ENCODE measurements at places on chromosomes 4 and X.

DNA sequence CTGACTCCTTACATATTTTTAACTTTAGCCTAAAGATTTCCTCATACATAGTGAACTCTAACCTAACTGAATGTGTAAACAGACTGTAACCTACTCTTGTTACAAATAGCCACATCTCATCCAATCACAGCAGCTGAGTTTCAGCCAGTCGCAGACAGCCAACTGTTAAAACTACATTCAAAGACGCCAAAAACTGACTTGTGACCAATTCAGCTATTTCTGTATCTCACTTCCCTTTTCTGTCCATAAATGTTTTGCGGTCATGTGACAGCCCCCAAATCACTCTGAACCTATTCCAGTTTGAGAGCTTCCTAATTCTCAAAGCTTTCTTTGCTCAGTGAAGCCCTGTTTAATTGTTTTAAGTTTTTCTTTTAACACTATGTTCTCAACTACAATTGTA lies 2731.9 kb downstream of the ARAP2 start:
- no peak for DNase-seq

DNA sequence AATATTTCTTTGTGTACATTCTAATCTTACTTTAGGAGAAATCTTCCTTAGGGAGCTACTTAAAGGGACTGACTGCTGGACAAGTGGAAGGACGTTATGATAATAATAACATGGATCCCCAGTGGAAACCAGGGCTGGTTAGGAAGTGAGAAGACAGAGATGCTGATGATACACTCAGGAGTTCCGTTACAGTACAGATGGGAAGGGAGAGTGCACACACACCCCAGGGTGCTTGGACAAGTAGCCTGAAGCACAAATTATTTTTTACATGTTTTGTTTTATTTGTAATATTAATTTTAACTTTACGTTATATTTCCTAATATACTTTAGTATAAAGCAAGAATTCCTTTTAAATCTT lies 84.1 kb downstream of the BMPR1B start:
- no peak for DNase-seq

DNA sequence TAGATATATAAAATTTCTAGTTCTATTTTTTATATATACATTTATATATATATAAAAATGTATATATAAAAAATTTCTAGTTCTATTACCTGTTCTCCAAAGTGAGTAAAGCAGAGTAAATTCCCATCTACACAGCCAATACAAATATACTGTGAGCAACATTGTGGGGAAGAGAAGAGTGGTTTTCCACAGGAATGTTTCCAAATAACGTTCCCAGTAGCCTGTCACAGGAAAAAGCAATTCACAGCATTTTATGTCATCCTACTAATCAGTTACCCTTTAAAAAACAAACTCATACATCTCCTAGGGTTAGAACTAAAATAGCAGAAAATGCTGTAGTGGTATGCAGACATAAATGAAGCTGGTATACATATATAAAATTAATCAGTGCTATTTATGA lies 44.5 kb downstream of the AASDH start:
- DNase-seq = no peak

GRCh38 chrX:108811891-108812290 lies 75.5 kb upstream of the IRS4 start:
- no peak for DNase-seq

- DNase-seq = no peak
Measured at GRCh38 chrX:112866175-112866574, 25.5 kb upstream of the AMOT start.

DNA sequence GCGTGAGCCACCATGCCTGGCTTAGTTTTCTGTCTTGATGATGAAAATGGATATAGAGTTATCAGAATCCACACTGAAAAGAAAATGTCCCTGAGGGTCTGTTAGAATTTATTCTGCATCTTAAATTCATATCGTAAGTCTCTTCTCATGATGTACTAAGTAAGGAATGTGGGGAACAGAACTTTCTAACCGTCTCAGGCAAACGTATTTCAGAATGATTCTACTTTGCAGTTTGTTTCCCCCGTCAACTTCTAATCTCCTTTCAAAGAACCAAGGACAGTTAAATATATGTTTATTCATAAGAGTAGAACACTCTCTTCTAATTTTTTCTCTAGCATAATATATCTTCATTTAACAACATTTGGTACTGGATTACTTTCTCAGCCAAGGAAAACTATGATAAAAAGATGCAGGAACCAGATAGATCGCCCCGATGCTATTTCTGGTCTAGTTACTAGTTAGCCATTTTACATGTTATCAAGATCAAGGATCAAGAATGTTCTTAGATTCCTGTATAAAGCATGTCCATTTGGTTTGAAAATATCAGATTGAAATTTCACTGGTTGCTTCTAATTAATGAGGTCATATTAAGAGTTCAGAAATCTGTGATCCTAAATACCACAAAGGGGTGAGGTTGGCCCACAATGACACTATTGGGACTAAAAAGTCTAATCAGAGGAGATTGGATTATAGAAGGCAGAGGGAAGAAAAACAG lies 49.5 kb downstream of the METTL14 start:
- no peak for DNase-seq

GRCh38 chr4:185969657-185970056 lies 99.3 kb upstream of the TLR3 start:
- no peak for DNase-seq

- no peak for DNase-seq
Measured at GRCh38 chrX:68696267-68696990, 49.0 kb downstream of the STARD8 start.

DNA sequence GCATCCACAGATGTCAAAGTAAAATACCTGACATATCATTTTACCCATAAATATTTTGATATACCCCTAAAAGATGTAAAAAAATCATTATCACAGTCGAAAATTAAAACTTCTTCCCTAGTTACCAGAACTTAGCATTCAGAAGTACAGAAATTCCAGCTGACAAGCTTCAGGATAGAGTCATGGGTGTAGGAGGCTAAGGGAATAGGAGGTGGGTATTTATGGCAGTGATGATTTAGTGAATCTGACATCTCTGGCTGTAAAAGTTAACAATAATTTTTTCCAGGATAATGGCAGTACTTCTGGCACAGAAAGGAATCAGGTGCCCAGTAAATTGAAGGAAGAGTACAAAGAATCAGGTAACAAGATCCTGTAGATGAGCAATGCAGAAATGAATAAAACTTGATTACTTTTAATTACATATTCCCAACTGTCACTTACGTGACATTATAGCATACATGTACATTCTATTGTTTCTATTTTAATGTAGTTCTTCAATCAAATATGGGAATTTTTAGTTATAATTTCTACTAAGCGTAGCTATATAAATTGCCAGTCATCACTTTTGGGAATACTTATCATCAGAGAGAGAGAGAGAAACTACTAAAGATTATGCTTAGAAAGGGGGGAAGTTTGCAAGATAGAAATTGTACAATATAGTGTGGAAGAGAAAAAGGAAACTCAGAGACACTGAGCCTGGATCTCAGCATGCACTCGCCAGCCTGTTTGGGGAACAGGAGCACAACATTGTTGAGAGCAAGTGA lies 143.4 kb downstream of the TMEM144 start:
- DNase-seq = no peak

- no peak for DNase-seq
Measured at GRCh38 chr4:7323872-7324650, 110.7 kb downstream of the PSAPL1 start.

DNA sequence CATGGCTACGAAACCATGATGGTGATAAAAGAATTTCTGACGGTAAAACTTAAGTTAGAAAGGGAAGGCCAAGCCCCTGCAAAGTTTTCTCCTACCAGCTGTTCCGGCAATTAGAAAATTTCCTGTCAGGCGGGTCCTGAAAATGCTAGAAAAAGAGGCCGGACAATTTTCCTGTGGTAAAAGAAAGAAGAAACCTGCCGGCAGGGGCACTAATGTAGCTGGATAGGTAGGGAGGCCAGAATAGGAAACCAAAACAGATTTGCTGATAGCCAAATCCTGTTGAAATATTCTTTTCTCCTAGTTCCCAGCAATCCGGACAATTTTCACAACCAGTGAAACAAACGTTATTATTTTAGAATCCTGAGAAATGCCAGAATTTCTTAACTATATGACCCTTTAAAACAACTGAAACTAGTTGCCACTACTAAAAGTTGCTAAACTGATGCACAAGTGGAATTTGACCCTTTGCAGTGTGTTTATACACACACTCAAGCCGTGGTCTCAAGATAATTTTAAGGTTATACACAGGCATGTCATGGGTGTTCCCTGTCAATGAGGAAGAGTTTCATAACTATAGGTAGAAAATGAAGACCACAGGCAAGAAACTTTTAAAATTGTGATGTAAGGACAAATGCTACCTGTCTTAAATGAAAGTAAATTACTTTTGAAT lies 47.7 kb downstream of the RPS6KA3 start:
- peak; percentile 45 for DNase-seq

DNA sequence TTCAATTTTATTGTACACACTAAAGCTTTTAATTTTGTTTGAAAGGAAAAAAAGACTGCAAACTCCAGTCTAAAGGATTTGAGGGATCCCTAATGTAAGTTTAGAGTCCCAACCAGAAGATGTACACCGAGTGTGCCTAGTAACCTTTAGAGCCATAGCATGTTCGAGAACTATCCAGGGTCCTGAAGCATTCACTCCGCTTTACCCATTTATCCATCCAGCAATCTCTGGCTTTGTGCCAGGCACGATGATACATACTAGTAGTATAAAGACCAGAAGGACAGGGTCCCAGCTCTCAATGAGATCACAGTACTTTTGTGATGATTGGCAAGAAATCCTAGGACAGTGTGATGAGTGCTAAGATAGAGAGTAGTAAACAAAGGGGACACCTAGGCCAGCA lies 168.7 kb downstream of the STK32B start:
- DNase-seq = no peak

DNA sequence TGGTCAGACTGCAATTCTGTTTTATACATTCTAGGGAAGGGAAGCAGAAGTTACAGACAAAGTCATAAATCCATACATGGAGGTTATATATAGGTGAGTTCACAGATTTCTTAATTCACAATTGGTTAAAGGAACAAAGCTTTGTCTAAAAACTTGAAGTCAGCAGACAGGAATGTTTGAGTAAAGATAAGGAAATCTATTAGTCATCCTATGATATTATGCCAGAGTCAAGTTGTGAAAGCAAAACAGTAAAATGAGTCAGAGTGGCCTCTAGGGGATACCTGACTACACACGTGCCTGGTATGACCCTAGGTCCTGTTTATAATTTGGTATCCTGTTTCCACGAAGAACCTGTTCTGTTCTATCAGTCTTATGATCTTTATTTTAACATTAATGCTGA lies 31.5 kb downstream of the ACTRT1 start:
- no peak for DNase-seq

DNA sequence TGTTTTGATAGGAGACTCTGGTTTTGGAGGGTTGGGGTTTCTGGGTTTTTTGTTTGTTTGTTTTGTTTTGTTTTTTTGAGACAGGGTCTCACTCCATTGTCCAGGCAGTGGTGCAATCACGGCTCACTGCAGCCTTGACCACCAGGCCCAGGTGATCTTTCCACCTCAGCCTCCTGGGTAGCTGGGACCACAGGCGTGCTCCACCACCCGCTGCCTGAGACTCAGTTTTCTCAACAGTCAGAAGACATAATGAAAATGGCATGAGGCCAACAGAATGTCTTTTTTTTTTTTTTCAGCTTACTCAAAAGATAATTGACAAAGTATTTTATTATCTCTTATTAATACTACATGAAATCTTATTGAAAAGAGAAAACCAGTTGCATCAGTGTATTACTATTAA lies 32.4 kb downstream of the TNIP2 start:
- no peak for DNase-seq

DNA sequence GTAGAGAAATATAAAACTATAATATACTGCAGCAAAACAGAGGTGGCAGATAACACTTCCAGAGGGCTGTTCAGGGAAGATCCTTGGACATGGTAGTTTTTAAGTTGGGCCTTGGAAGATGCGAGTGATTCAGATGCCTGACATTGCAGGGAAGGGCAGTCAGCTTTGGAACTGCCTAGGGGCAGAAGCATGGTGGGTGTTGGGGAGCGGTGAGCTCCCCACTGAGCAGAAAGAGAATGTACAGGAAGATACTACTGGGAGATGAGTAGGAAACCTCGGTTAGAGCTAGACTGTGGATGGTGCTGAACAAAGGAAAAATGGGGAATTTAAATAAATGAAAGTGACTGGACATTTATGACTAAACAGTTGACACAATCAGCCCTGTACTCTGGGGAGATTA lies 24.9 kb upstream of the SEC24B start:
- no peak for DNase-seq

- no peak for DNase-seq
Measured at GRCh38 chr4:31156221-31156620, 436.1 kb downstream of the PCDH7 start.

DNA sequence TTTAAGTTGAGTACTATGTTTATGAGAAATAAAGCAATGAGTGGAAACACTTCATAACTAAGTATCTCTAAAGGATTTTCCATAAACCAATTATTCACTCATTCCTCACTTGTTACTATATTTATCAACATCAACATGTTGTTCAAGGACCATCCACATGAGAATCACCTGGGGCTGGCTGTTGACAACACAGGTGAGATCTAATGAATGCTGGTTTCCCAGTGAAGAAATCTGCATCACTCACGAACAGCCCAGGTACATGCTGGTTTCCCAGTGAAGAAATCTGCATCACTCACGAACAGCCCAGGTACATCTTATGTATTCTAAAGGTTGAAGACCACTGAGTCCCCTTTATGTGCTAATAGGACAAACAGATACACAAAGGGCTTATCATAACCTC lies 32.5 kb downstream of the TSPAN5 start:
- DNase-seq = no peak

DNA sequence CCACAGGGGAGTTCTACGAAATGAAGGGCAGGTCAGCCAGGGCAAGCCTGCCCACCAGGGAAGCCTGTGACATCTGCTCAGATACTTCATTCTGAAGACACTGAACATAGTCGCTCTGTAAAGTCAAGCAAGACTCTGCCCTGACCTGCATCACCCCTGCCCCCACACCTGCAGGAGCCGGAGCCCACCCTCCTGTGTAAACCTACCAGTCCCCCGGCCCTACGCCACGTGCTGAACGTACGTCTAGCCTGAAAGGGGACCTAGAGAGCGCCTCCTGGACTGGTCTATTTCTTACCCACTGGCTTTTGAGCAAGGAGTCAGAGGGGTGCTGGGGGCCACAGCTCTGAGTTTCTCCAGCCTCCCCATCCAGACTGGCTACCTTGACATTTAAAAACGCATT lies 11.6 kb downstream of the CCNQ start:
- no peak for DNase-seq

- no peak for DNase-seq
Measured at GRCh38 chrX:42739741-42740140, 38.2 kb downstream of the PPP1R2C start.

- DNase-seq = no peak
Measured at GRCh38 chr4:177487977-177488376, 45.7 kb upstream of the AGA start.

DNA sequence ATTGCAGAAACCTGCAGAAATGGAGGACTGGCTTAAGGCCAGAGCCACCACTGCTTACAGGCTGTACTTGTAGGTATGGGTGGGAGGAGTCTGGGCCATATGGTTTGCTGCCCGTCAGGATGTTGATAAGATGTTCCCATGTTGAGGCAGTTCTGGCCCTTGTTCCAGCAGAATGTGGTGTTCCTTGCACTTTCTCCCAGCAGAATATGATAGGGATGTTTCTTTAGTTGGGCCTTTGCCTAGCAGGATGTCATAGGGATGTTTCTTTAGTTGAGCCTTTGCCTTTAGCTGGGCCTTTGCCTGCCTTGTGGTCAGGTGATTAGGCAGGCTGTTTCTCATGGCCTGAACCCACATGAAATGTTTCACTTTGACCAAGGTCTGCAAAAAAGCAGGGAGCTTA lies 139.1 kb upstream of the PAQR3 start:
- DNase-seq = no peak

GRCh38 chrX:23885803-23886202 lies 21.9 kb downstream of the APOO start:
- no peak for DNase-seq

All from inflammatory macrophage treated with lipopolysaccharide for 1 hour (primary cell).